ENCODE measurements at places on chromosomes 16 and 17.

DNA sequence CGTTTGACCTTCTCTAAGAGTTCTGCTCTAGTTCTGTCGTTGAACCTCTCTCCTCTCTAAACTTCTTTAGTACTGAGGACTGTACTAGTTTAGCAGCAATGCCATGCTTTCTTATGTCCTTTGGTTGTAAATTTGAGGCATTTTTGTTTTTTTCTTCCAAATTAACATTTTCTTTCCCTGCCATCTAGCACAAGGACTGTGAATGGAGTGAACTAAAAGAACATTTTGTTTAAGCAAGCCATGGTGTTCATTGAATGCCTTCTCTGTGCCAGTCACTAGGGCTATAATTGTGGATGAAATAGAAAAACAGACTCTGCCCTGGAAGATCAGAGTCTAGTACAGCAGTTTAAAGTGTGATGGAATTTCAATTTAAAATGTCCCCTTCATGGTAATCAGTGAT, 137.9 kb downstream of the FTO start:
- no peak for DNase-seq

GRCh38 chr17:50350733-50351132, 4.8 kb downstream of the XYLT2 start:
- no peak for DNase-seq

DNA sequence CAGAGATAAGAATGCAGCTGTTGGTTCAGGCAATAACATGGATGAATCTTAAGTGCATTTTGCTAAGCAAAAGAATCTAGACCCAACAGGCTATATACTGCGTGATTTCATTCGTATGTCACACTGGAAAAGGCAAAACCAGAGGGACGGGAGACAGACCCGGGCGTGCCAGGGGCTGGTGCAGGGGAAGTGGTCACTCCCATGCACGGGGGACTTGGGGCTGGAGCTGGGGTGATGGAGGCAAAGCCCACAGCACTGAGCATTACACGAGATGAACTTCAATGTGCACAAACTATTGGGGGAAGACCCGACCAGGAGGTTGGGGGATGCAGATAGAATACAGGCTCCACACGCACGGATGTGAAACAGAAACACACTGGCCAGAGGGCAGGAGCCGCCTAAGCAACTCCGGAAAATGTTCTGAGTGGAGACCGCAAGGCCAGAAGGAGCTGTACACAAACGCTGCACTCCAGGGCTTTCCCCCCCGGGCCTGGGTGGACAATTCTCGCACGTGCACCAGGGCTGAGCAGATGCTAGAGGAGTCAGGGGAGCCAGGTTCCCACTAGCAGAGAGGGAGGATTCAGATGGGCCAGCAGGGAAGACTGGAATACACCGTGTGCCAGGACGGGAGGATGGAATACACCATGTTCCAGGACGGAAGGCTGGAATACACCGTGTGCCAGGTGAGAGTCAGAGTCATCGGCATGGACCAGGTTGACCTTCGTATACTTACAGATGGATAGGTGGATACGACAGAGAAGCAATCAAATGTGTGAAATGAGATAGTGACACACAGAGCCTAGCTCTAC, 11.3 kb downstream of the LMF1 start:
- no peak for DNase-seq

DNA sequence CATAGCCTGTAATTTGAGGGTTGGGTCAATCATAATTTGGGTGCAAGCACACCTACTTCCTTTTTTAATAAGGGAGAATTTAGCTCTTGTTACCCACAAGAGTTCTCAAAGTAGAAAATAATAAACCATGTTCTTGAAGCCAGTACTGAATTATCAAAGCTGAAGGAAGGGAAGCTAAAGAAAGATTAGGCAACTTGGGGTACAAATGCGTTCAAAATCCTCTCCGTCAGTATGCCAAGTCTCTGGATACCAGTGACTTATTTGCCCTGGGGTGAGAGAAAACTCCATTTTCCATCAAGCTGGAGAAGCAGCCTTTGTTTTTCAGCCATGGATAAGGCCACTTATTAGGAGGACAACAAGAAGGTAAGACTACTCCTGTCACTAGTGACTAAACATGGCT, 23.5 kb upstream of the DHRS13 start:
- no peak for DNase-seq

Measured in hematopoietic multipotent progenitor cell treated with erythropoietin and hydrocortisone succinate and interleukin-3 and kit ligand, for 17 days (in vitro differentiated cells).